Right cardiac atrium (tissue), 5 donors: ENCODE measurements at places on chromosomes 5 and 9. TPM values are rescaled to one million over a fixed set of nuclear protein-coding genes. Genes with fewer than 3 reads are reported as not detected.

DNA sequence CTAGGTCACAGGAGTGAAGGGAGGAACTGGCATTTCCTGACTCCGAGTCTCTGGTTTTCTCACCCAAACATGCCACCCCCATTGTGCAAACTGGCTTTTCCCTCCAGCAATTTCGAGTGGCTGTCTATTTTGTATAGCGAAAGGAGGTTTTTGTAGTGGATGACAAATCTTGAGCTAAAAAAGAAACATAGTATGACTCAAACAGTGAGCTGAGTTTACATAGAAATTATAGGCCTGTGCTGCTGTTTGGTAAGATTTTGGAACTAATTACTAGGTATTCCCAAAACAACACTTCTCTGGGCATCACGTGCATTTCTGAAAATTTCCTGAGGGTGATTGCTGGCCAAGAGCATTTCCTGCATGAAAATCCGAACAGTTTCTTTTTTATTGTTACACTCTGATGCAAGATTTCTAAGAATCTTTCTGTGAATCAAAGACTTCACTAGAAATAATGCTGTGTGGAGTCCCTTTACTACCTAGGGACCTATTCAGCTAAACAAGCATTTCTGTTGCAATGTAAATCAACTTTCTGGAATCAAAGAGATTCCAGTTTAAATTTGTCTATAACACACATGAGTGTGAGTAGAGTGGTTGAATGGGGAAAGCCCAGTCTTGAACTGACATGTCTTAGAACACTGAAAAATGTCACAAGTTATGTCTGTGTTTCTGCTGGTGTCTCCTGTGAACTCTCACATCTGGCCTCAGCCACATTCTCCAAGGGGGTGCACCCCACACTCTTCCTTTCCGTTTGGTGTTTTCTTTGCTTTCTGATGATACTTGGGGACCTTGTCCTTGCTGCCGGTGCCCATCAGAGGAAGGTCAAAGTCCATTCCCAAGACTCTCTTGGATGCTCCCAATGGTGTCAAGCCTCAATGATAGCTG, 33.3 kb upstream of the DAPK1 start:
- DNase-seq: no peak

DNA sequence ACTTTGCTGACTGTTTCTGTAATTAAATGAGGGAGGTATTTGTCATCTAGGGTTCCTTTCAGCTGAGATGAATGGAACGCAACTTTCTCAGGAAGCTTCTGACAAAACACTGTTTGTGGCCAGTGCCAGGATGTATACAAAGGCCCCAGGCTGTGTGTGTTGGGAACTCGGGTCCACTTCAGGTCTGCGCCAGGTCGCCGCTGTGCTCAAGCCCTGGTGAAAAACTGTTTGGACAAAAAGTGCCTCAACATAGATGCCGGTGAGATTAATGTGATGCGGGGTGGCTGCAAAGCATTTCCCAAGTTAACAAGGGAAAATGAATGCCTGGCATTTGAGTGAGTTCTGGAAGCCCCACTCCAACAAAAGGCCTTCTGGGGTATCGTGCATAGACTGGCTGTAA, 156.4 kb downstream of the GABBR2 start:
- DNase-seq: no peak

DNA sequence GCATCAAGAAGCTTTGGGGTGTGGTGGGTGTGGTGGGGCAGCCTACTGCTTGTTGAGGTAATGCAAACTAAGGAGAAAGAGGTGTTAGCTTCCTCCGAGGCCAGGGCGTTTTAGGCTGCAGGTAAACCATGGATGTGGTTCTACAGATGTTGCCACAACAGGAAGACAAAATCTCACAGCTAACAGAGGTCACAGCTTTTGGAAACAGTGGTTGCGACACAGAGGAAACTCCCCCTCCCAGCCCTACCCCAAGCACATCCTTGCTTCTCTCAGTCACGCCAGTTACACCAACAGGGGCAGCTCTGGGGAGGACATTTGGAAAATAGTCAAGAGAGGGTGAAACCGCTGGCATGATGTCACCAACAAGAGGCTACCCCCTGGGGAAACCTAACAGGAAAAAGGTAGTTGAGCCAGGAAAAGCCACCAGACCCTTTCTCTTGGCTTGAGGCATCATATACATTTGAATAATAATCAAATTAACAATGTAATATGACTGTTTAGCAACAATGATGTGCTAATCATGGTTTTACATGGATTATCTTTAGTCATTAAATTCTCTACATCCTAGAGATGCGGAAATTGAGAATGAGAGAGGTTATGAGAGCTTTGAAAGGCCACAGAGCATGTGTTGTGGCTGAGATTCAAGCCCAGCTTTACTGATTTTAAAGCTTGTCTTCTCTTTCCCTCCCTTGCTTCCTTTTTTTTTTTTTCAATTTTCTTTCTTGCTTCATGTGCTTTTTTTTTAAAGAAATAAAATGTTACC, 82.2 kb upstream of the IL12B start:
- no peak for DNase-seq

The WWC1 gene
- total RNA-seq: 1.4 TPM

The GPSM1 gene
- total RNA-seq: 46.3 TPM
